ENCODE measurements at places on chromosomes 1 and 21.

DNA sequence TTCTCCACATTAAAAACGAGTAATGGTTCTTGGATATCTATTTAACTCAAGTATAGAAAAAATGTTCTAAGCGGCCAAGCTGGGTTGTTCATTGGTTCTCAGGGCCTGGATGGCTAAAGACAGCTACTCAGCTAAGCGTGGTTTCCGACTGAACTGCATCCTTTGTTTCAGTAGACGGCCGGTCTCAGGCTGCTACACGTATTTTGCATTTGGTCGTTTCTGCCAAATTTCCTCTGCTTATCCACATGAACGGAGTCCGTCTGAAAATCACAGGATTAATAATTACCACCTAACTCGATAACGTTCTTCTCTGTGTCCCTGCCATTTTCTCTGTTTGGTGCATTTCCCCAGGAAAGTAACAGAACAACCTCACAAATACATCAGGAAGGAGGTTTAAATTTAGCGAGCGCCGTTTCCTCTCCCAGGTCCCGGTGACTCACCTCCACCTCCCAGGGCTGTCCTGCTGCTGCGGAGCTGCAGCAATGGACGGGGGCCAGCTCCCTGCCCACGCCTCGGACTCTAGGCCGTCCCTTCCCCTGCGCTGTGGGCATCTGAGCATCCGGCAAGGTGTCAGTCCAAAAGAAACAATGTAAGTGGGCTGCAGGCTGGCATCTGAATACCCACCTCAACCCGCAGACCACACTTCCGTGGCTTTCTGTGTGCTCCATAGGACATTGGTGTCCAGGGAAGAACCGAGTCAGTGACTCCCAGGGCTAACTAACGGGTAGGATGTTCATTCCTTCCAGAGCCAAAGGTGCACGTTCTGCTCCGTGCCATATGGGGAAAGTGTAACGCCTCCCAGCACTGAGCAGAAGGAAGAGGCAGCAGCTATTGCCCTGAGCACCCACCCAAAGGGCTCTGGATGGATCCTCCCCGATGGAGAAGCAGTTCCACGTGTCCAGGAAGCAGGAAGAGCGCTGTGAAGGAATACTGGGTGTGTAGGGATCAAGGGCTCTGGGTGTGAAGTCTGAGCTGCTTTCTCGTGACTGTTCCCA lies 4.1 kb upstream of the GABRD start:
- DNase-seq: no peak

- DNase-seq: no peak
These were observed 3.5 kb upstream of the CLEC20A start for GRCh38 chr1:178500091-178500770.

GRCh38 chr1:26412180-26412840 lies 1.7 kb downstream of the LIN28A start:
- no peak for DNase-seq

- DNase-seq: no peak
These were observed 648.3 kb downstream of the KIF26B start for GRCh38 chr1:245802941-245803665.

- DNase-seq: no peak
These were observed 79.8 kb downstream of the AXDND1 start for GRCh38 chr1:179445593-179445992.

- no peak for DNase-seq
These were observed 704 bp downstream of the WDR4 start for GRCh38 chr21:42878678-42878992.

DNA sequence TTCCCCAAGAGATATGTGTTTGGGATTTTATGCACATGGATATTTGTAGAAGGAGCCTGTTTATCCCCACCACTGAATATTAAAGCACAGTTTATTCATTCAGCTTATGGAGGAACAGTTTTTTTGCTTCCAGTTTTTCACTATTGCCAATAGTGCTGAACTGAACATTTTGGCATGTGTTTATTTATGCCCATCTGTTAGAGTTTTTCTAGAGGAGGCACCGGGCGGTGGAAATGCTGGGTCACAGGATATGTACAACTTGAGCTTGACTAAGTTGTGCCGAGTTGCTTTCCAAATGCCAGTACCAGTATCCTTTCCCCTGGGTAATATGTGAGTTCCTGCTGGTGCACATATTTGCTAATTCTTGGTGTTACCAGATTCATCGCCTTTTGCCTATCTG lies 111.3 kb downstream of the GREM2 start:
- DNase-seq: no peak

DNA sequence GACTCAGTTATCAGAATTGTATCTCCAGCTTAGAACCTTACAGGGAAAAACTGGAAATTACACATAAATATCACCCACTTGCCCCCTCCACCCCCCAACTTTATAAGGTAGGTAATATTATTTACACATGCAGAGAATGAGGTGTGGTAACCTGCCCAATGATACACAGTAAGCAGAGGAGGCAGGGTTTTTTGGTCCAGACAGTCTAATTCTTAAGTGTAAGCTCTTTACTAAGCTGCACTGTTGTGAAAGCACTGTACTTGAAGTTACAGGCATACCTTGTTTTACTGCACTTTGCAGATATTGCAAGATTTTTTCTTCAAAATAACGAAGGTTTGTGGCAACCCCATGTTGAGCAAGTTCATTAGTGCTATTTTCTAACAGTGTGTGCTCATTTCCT lies 24.8 kb upstream of the MYOCOS start:
- no peak for DNase-seq

GRCh38 chr1:213003256-213003655 lies 12.4 kb downstream of the ANGEL2 start:
- no peak for DNase-seq

GRCh38 chr1:155218854-155219591 lies 10.5 kb downstream of the MTX1 start:
- DNase-seq: no peak

DNA sequence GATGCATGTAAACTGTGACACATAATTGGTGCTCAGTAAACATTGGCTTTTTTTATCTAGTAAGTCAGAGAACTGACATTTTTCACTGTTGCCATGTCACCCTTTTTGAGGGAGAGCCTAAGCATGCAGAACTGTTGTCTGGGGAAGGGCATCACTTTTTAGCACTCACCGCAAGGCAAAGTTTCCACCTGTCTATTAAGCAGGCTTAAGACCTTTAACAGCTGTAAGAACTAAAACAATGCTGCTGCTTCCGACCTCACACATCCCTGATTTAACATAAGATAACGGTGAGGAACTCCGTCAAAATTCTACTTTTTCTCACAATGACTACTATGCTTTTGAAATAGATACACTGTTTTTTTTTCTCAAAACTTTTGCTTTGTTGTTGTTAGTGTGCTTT lies 554.8 kb downstream of the NUF2 start:
- no peak for DNase-seq

GRCh38 chr1:53725238-53725689 lies 13.7 kb downstream of the GLIS1 start:
- no peak for DNase-seq

GRCh38 chr21:41338455-41338854 lies 21.9 kb downstream of the FAM3B start:
- no peak for DNase-seq

GRCh38 chr21:36815284-36815683 lies 116.4 kb downstream of the SIM2 start:
- no peak for DNase-seq

DNA sequence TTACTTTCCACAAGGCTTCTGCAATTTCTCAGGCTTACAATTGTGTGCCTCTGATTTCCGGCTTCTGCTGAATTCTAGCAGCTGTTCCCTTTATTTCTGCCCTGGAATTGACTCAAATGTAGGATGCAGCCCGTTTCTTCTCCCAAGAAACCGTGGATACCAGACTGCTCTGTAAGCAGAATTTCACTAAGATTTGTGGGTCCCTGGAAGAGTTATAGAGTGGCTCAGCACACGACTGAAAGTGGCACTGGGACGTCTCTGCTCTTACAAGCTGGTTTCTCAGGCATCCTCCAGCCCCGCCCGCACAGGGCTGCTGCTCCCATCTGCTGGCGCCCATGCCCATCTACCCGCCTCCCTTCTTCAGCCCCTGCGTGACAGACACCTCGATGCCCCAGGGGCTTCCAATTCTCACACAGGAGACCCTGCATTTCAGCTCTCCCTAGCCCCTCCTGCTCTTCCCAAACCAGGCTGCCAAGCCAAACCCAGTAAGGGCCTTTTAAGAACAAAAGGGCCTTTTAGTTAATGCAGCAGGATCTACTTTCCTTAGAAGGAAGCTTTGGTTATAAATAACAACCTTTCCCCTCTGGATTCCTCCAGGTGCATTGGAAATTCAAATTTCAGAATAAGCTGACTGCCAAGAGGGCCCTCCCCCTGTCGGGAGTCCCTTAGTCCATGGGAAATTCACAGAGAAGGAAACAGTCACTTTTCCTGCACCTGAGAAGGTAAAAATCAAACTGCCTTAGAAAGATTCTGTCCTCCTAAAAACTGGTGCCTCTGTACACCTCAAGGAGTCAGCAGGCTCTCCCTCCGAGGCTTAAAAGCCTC lies 45.4 kb upstream of the TENT5B start:
- no peak for DNase-seq

- DNase-seq: no peak
These were observed 20.7 kb downstream of the IL10RB start for GRCh38 chr21:33286600-33287456.

GRCh38 chr1:39258146-39258924 lies 53.8 kb downstream of the MACF1 start:
- DNase-seq: peak; percentile 38

GRCh38 chr1:240524356-240525069 lies 87.4 kb downstream of the GREM2 start:
- no peak for DNase-seq

GRCh38 chr1:109877776-109878175 lies 32.9 kb upstream of the CSF1 start:
- DNase-seq: no peak

DNA sequence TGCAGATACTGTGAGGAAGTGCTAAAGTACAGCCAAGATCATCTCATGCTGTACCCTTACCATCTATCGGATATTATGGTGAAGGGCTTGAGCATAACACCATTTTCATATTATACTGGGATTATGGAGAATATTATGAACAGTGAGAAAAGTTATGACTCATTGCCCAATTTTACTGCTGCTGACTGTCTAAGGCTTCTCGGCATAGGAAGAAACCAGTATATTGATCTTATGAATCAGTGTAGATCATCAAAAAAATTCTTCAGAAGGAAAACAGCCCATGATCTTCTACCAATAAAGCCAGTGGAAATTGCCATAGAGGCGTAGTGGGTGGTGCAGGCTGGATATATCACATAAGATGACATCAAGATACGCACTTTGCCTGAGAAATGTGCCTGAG lies 47.7 kb downstream of the PPIAL4G start:
- no peak for DNase-seq

GRCh38 chr1:218752126-218752525 lies 407.0 kb downstream of the TGFB2 start:
- DNase-seq: no peak

GRCh38 chr1:2985067-2985561 lies 36.2 kb upstream of the ACTRT2 start:
- no peak for DNase-seq

- DNase-seq: no peak
These were observed 14.7 kb downstream of the KIAA1614 start for GRCh38 chr1:180927348-180927747.

- DNase-seq: no peak
These were observed 177.8 kb downstream of the PTPRU start for GRCh38 chr1:29414086-29414485.

DNA sequence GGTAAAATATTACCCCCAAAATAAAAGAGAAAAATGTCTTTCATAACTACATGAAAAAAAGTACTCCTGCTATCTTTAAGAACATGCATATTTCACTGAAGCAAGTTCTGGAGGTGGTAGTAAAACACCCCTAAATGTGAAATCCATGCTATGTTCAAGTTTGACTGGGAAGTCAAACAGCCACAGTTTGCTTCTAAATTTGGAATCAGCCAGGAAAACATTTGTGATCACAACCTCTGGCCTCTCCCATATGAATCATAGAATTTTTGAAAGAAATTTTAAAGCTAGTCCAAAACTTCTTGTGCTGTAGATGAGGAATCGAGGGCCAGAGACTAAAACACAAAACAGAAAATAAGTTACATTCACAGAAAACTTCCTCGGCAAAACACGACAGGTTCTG lies 6.6 kb downstream of the SORT1 start:
- no peak for DNase-seq

GRCh38 chr1:3563125-3563524 lies 48.2 kb downstream of the MEGF6 start:
- DNase-seq: no peak

DNA sequence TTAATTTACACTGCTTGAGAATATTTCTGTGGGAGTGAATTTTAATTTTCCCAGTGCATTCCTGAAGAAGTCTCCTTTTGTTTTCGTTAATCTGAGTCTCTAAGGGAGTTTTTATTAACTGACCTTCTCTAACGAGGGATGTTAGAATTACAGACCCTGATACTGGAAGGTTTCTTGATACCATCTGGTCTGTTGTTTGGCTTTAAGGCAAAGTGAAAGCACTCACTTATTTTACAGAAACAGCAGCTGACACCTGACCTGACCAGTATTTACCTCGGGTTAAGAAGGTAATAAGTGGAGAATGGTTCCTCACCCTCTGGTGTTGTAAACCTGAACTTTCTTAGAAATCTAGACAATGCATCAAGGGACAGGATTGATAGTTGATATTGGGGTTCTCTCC lies 12.4 kb downstream of the CDC14A start:
- no peak for DNase-seq

DNA sequence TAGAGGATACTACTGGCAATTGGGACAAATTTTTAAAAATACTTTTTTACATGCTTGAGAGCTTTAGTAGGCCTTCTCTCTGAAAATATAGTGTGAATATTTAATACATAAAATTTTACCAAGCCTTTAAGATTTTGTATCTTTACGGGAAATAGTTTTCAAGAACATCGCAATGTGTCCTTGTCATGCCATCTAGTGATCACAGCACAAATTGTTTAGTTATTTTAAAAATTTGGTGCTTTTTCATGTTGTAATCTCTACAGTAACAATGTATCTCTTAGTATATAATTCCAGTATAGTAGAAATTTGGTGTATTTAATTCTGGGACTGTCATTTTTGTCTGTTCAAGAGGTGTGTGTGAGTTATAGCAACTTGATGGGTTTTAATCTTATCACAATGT lies 6.7 kb downstream of the CDC7 start:
- DNase-seq: no peak

GRCh38 chr1:226820941-226821718 lies 49.3 kb upstream of the PSEN2 start:
- no peak for DNase-seq

DNA sequence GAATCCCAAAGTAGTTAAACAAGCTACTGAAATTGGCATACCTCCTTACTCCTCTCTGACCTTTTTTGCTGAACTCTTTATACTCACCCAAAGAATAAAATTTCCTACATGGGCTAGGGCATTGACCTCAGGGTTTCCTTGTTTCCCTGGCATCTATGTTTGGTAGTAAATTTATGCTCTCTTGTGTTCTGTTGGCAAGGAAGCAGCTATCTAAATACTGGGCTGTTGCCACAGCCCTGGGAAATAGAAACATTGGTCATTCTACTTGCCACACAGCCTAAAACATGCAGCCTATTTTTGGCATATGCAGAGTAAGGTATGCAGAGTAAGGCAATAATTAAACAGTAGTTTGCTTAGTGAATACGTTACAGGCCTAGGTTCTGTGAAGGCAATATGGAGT lies 351.4 kb downstream of the HLX start:
- no peak for DNase-seq

GRCh38 chr1:23742670-23743286 lies 493 bp upstream of the ELOA start:
- peak; percentile 8 for DNase-seq

- no peak for DNase-seq
These were observed 224.9 kb downstream of the BACH1 start for GRCh38 chr21:29523646-29524045.

All from effector memory CD4-positive, alpha-beta T cell (primary cell).